ENCODE measurements at places on chromosomes 1 and 21.

- DNase-seq = no peak
Measured at GRCh38 chr1:33280091-33280661, 23.9 kb downstream of the ZNF362 start.

- DNase-seq = no peak
Measured at GRCh38 chr1:210413951-210414350, 85.2 kb downstream of the HHAT start.

GRCh38 chr1:119535381-119535780, 28.4 kb downstream of the HSD3B1 start:
- no peak for DNase-seq

- no peak for DNase-seq
Measured at GRCh38 chr1:236522937-236523703, 662 bp upstream of the LGALS8 start.

- no peak for DNase-seq
Measured at GRCh38 chr1:195934817-195935553, 673.3 kb downstream of the KCNT2 start.

DNA sequence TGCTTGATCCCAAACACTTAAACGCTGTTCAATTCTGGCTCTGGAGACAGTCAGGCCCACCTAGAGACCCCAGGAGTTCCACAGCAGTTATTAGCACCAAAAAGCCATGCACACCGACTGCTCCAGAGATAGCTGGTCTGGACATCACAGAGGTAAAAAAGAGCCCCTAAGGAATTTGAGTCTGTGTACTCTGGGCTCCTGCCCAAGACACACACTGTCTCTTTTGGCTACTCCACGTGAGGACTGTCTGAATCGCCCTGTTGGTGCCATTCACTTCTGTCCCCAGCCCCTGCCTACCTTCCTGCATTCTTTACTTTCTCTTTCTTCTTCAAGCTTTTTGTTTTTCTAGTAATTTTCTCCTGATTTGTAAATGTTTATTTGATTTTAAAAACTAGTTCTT, 197.4 kb downstream of the ADGRL2 start:
- peak; percentile 9 for DNase-seq

All from brain microvascular endothelial cell (primary cell).